Breast epithelium (tissue), 4 donors: ENCODE measurements at places on chromosomes 13 and 19.

GRCh38 chr13:74625541-74625940, 491.3 kb upstream of the KLF12 start:
- H3K4me1 ChIP-seq = no peaks in the 10 kb centered on the region
- H3K4me3 ChIP-seq = no peak overlapping the region
- DNase-seq = no peak

DNA sequence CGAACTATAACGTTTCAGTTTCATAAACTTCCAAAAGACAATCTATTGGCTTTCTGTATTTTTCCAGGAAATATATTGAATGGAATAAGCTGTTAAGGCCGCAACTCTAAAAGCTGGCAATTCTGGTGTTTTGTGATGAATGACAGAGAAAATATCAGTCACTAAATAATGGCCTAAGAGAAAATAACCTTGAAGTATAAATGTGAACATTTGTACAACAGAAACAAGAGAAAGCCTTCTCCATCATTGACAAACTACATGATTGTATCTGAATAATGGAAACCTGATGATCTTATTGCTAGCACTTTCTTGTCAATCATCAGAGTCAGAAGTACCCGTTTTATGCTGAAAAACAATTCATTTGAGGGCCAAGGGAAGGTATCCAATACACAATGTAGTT, 134.3 kb downstream of the TRPC4 start:
- no peaks in the 10 kb centered on the region for H3K36me3 ChIP-seq
- DNase-seq = no peak
- H3K4me3 ChIP-seq = no peak overlapping the region

GRCh38 chr13:85737952-85738351, 61.3 kb downstream of the SLITRK6 start:
- H3K36me3 ChIP-seq = no peaks in the 10 kb centered on the region
- no peaks in the 10 kb centered on the region for H3K4me1 ChIP-seq

GRCh38 chr19:3669947-3670795, 30.1 kb downstream of the PIP5K1C start:
- no peaks in the 10 kb centered on the region for H3K36me3 ChIP-seq
- no peaks in the 10 kb centered on the region for H3K27me3 ChIP-seq
- DNase-seq = peak; percentile 65
- H3K4me3 ChIP-seq = peak overlapping the region; percentile 63
- H3K4me1 ChIP-seq = peaks cover 5% of the 10 kb centered on the region
- H3K27ac ChIP-seq = peak overlapping the region; percentile 99

- no peak overlapping the region for H3K4me3 ChIP-seq
- no peak overlapping the region for H3K27ac ChIP-seq
- H3K36me3 ChIP-seq = no peaks in the 10 kb centered on the region
- H3K4me1 ChIP-seq = no peaks in the 10 kb centered on the region
Observed at GRCh38 chr13:96551546-96551945, 442.7 kb downstream of the OXGR1 start.

DNA sequence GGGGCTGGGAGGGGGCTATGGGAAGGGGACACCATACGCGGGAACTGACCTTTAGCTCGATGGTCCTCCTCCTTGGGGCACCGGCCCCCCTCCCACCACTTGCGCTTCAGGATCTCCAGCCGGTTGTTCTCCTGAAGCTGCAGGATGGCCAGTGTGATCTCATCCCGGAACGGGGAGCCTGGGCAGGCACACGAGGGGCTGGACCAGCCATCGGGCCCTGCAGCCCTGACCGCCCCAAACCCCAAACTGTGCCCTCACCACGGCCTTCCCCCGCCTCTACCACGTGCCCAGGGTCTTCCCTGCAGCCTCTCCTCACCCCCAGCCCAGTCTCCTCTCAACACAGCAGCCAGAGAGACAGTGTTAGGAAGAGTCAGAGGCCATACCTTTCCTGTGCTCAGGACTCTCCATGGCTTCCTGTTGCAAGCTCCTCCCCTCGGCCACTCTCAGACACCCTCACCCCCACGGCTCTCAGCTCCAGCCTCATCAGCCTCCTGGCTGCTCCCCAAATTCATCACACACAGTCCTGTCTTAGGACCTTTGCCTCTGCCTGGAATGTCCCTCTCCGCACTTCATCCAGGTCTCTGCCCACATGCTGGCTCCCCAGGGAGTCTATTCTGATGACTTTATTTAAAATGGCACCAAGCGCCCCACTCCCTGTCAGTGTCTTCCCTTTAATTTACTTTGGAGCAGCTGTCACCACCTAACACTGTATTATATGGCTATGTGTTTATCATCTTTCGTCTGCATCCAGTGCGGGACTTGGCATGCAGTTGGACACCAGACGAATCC, 9.7 kb upstream of the ATP1A3 start:
- H3K4me1 ChIP-seq = no peaks in the 10 kb centered on the region
- H3K36me3 ChIP-seq = no peaks in the 10 kb centered on the region
- no peak overlapping the region for H3K27ac ChIP-seq
- no peaks in the 10 kb centered on the region for H3K27me3 ChIP-seq

DNA sequence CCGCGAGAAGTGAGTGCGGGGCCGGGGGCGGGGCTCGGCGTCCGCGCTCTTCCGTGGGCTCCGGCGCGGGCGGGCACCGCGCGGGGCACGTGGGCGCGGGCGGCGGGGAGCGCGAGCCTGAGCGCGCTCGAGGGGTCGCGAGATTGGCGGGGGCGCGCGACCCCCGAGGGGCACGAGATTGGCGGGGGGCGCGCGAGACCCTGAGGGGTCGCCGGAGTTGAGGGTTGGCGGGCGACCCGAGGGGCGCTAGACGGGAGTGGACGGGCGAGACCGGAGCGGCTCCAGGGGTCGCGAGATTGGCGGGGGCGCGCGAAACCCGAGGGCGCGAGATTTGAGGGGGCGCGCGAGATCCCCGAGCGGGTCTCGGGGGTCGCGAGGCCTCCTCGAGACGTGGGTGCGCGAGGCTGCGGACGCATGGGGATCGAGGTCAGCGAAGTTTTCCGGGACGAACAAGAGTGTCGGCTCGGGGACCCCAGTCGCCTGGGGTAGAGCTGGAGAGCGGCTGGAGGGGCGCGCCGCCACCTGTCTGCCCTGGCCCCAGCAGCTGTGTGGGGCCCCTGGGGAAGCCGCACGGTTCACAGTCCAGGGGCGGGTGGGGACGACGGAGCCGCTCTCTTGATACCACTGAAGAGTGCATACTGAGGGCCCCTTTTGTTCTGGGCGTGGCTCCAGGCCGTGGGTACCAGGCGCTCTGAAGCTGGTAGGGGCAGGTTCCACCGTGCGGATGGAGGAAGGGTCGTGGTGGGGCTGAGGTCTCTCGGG, 682 bp downstream of the SSBP4 start:
- peak overlapping the region; percentile 92 for H3K27ac ChIP-seq
- H3K27me3 ChIP-seq = no peaks in the 10 kb centered on the region
- DNase-seq = no peak
- peak overlapping the region; percentile 73 for H3K4me3 ChIP-seq

DNA sequence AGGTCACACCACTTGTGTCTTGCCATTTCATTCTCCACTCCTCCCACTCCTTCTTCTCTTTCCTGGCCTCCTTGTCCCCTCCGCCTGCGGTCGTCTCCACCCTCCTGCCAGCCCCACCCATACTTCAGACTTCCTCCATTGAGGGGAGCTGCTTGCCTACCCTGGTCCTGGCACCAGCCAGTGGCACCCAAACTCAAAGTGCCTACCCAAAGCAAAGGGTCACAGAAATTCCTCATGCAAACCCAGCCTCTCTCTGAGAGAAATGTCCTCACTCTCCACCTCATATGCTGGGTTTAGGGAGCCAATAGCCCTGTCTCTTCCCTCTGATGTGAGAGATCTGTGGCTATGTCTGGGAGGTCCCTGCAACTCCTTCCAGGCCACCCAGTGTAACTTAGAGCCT, 109.6 kb downstream of the TEX26 start:
- H3K4me3 ChIP-seq = no peak overlapping the region
- no peak overlapping the region for H3K27ac ChIP-seq
- H3K4me1 ChIP-seq = no peaks in the 10 kb centered on the region
- DNase-seq = no peak
- H3K27me3 ChIP-seq = no peaks in the 10 kb centered on the region
- no peaks in the 10 kb centered on the region for H3K36me3 ChIP-seq

DNA sequence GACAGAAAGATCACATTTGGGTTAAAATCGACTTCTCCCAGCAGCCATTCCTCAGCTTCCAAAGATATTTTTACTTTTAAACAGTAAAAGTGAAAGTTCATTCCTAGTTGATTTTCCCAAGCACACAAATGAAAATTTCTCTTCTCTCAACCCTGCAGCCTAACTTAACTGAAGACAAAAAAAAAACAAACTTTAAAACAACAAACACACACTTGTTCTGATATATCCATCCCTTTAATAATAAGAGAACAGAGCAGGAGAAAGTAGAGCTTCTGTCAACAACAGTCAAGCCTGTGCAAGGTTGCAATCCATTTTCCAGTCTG, 72.9 kb downstream of the STK24 start:
- DNase-seq = no peak
- H3K4me3 ChIP-seq = no peak overlapping the region
- no peaks in the 10 kb centered on the region for H3K36me3 ChIP-seq
- peaks cover 3% of the 10 kb centered on the region for H3K4me1 ChIP-seq

DNA sequence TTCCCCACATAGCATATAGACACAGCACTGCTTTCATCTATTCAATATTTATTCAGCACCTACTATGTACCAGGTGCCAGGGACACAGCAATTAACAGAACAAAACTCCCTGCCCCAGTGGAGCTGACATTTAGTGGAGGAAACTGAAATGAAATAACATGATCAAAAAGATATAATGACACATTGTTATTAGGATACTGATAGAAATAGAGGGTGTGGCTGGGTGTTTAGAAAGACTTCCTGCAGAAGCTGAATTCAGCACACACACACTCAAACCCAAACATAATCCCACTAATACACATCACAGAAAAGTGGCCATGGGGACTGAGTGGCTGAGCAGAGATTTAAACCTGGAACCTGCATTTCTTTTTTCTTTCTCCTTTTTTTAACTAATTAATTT, 3.8 kb upstream of the CDC37 start:
- H3K4me3 ChIP-seq = no peak overlapping the region
- H3K27me3 ChIP-seq = peaks cover 16% of the 10 kb centered on the region
- DNase-seq = no peak
- H3K4me1 ChIP-seq = peaks cover 13% of the 10 kb centered on the region
- no peaks in the 10 kb centered on the region for H3K36me3 ChIP-seq
- no peak overlapping the region for H3K27ac ChIP-seq

- H3K4me3 ChIP-seq = peak overlapping the region; percentile 28
- H3K27me3 ChIP-seq = no peaks in the 10 kb centered on the region
- peak; percentile 95 for DNase-seq
Observed at GRCh38 chr19:11142528-11143171, 12.9 kb downstream of the SPC24 start.

DNA sequence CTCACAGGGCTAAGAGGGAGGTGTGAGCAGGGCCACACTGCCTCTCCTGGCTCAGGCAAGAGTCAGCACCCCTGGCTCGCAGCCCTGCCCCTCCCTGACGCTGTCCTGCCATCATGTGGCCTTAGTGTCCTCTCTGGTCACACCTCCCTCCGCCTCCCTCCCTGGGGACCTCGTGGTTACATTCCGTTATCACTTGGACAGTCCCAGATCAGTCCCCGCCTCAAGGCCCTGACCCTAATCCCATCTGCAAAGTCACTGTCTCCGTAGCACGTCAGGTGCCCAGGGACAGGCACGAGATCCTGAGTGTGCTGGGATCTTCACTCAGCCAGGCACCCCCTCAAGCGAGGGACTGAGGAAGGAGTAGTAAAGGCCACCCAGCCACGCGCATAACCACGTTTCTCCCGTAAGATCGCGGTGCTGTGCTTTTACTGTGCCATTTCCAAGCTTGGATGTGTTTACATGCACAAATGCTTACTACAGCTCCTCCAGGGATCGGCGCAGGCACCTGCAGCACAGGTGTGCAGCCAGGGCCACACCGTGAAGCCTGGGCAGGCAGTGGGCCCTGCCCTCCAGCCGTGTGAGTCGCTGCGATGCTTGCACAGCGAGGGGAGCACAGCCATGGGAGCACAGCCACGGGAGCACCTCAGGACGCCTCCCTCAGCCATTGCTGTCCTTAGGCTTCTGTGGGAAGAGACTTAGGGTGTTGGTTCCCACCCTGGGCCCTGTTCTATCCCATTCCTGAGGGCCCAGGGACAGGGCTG, 10.7 kb upstream of the TMEM255B start:
- H3K27ac ChIP-seq = no peak overlapping the region
- no peaks in the 10 kb centered on the region for H3K4me1 ChIP-seq
- H3K27me3 ChIP-seq = no peaks in the 10 kb centered on the region
- no peak for DNase-seq
- no peaks in the 10 kb centered on the region for H3K36me3 ChIP-seq
- H3K4me3 ChIP-seq = no peak overlapping the region

GRCh38 chr13:39527961-39528660, 74.9 kb downstream of the LHFPL6 start:
- no peaks in the 10 kb centered on the region for H3K36me3 ChIP-seq
- no peak overlapping the region for H3K4me3 ChIP-seq
- H3K4me1 ChIP-seq = no peaks in the 10 kb centered on the region
- no peaks in the 10 kb centered on the region for H3K27me3 ChIP-seq
- no peak for DNase-seq

DNA sequence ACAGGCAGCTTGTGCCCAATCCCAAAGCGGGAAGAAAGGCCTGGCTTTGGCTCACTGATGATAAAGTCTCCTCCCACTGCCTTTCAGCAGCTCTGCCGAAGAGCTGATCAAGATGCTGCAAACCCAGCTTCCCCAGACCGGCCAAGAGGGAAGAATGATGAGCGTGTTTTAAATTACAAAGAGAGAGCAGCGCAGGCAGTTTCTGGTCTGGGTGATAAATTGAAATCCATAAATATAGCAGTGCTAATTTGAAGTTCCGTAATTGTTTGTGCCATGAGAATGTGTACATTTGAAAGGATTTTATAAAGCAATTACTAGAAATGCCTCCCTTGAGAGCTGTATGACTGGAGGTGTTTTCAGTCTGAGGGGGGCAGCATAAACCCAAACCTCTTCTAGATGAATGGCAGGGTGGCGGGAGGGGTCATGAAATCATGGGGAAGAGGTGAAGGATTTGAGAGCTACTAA, 171.8 kb downstream of the STK24 start:
- no peak overlapping the region for H3K4me3 ChIP-seq
- no peaks in the 10 kb centered on the region for H3K36me3 ChIP-seq
- no peaks in the 10 kb centered on the region for H3K4me1 ChIP-seq
- no peak for DNase-seq

- H3K4me1 ChIP-seq = no peaks in the 10 kb centered on the region
- peak; percentile 87 for DNase-seq
- no peaks in the 10 kb centered on the region for H3K27me3 ChIP-seq
- no peaks in the 10 kb centered on the region for H3K36me3 ChIP-seq
Observed at GRCh38 chr19:1183543-1184172, 9.6 kb upstream of the SBNO2 start.

GRCh38 chr13:31722673-31723072, 16.7 kb upstream of the RXFP2 start:
- H3K27ac ChIP-seq = no peak overlapping the region
- DNase-seq = no peak
- H3K36me3 ChIP-seq = no peaks in the 10 kb centered on the region
- no peaks in the 10 kb centered on the region for H3K4me1 ChIP-seq
- no peak overlapping the region for H3K4me3 ChIP-seq
- H3K27me3 ChIP-seq = no peaks in the 10 kb centered on the region

GRCh38 chr19:4606921-4607678, 32.2 kb upstream of the TNFAIP8L1 start:
- DNase-seq = no peak
- H3K36me3 ChIP-seq = no peaks in the 10 kb centered on the region
- no peak overlapping the region for H3K27ac ChIP-seq
- H3K27me3 ChIP-seq = no peaks in the 10 kb centered on the region

- H3K4me1 ChIP-seq = no peaks in the 10 kb centered on the region
- H3K36me3 ChIP-seq = no peaks in the 10 kb centered on the region
- H3K4me3 ChIP-seq = no peak overlapping the region
- no peaks in the 10 kb centered on the region for H3K27me3 ChIP-seq
- DNase-seq = no peak
- no peak overlapping the region for H3K27ac ChIP-seq
Observed at GRCh38 chr19:3819989-3820388, 33.8 kb upstream of the MATK start.
